Neural crest cell (in vitro differentiated cells): ENCODE measurements at places on chromosomes 5 and 9. TPM values are rescaled to one million over a fixed set of nuclear protein-coding genes. Genes with fewer than 3 reads are reported as not detected.

DNA sequence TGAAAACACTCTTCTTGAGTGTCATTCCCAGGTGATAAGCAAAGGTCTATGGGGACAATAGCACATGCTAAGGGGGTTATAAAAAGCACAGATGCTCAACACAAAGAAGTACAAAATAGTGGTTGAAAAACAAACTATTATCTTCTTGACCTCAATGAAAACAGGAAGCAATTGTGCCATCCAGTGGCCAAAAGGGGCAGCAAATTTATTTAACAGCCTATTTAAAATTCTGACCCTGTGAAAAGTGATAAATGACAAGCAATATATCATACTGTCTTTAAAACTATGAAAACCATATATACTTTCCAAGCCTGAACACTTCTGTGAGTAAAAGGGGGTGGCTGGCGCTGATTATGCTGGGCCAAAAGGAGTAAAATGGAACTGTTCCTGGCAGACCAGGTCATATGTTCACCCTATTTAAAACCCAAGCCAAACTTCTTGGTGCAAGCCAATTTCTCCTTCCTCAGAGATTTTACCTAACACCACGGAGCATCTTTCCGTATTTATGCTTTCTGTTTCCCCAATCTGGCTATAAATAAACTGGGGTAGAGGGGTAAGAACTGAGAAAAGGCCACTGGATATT, 29.7 kb downstream of the TEX10 start:
- peak; percentile 44 for DNase-seq

GRCh38 chr5:76331126-76331525, 72.0 kb upstream of the IQGAP2 start:
- DNase-seq = no peak

DNA sequence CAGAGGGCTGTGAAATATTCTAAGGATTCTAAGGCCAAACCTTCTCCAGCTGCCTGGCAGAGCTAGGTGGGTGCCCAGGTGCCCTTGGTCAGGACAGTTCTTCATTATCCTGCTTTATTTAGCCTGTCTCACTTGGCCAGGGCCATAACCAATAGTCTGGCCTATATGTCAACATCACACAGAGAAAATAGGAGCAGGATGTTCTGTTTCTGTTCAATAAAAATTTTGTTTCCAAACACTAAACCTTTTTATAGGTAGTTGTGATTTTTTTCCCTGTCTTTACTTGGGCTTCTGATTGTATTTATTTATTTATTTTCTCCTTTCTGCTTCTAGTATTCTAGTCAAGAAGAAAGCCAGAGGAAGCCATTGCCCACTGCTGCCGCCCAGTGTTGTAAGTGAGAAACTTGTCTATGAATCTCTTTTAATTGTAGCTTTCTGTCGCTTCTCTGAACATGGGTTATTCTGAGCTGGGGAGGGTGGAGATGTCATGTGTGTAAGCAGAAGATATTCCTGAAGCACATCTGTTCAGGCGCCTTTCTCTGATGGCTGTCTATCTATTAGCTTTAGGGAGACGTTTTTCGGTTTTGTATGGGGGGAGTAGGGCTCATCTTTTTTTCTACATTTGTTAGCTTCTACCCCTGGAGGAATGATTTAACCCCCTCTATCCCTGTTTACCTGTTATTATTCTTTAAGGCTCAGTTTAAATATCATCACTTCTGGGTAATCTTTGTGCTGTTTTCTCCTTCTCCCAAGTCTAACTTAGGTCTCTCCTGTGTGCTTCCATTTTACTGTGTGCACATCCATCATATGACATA, 97.1 kb downstream of the UNC13B start:
- peak; percentile 51 for DNase-seq

- DNase-seq = no peak
These were observed 1045.2 kb downstream of the CDH12 start for GRCh38 chr5:21807953-21808352.

DNA sequence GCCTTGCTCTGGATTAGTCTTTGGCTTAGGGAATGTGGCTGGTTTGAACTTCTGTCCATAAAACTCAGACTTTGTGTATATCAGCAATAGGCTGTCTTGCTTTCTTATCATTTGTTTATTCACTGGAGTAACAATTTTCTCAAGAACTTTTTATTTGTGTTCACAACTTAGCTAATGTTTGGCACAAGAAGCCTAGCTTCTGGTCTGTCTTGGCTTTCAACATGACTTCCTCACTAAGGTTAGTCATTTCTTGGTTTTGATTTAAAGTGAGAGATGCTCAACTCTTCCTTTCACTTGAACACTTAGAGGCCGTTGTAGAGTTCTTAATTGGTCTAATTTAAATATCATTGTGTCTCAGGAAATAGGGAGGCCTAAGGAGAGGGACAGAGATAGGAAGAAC, 4.9 kb downstream of the FBXO38 start:
- no peak for DNase-seq

- DNase-seq = no peak
These were observed 204.3 kb downstream of the TRIM32 start for GRCh38 chr9:116891424-116891823.

- no peak for DNase-seq
These were observed 20.7 kb downstream of the COL5A1 start for GRCh38 chr9:134662143-134662876.

DNA sequence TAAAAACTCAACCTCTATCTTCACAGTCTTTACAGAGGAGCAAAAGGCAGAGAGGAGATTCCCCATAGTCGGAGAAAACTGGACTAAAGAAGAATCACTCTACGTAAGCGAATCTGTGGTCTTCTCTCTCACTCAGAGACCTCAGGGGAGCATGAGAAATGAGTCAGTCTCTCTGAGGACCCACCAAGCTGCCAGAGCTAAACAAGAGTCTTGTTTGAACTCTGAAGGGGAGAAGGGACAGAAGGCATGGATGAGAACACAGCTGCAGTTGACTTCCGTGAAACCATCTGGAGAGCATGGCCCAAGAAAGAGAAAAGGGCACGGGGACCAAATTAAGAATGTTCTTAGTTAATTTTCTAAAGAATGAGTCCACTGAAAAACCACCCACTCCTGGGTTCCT, 12.8 kb upstream of the MAN2A1 start:
- DNase-seq = no peak

DNA sequence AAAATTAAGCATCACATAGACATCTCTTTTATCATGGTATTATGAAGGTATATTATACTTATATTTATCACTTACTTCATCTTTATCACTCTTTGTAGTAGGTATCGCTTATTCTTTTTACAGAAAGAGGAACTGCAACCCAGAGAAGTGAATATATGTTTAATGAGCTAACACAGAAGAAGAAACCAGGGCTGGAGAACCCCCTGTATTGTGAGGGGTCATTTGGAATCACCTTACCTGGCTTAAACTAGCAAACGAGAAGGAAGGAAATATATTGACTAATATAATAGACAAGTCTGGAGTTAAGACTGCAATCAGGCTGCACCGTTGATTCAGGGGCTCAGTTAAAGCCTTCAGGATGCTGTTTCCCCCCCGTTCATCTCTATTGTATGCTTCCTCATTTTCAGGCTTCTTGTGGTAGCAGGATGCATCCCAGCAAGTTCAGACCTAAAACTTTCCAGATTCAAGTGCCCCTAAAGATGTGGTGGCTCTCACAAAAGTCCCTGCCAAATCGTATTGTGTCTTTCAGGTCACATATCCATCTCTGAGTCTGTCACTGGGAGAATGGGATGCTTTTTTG, 146.4 kb downstream of the GCNT1 start:
- no peak for DNase-seq

DNA sequence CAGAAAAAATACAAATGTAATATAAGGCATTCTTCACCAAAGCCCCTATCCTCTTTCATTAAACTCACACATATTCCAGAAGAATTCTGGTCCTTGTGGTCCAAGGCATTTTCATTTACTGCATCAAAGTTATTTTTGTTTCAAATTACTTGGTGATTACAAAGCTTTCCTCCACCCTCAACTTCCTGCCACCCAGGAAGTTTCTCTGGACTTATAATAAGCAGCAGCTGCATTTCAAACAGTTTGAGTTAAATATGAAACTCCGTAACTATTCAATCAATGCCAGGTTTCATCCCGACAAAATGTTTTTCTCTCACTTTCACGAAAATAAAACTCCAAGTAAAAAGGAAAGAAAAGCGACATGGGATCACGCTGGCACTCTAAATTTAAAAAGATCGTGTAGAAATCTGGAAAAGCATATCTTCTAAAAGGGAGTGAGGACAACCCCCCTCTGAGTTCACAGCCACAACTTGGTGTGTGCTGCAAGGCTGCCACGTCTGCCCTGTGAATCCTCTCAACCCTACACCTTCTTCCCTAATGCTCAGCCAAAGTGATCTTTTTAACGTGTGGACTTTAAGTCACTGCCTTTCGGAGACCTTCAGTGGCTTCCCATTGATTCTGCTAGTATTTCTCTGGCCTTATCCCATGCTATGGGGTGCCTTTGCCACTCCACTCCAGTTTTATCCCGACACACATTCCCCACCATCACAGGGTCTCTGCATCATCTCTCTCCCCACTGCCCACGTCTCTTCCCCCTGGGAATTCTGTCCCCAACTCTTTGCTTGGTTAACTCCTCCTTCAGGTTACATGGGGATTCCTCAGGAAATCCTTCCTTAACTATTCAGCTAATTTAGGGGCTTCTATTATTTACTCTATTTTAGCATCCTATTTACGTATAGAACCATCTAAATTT, 91.1 kb upstream of the CER1 start:
- DNase-seq = no peak

GRCh38 chr5:83503662-83504061, 32.1 kb downstream of the VCAN start:
- DNase-seq = no peak

GRCh38 chr9:20980832-20981455, 50.5 kb downstream of the HACD4 start:
- no peak for DNase-seq

DNA sequence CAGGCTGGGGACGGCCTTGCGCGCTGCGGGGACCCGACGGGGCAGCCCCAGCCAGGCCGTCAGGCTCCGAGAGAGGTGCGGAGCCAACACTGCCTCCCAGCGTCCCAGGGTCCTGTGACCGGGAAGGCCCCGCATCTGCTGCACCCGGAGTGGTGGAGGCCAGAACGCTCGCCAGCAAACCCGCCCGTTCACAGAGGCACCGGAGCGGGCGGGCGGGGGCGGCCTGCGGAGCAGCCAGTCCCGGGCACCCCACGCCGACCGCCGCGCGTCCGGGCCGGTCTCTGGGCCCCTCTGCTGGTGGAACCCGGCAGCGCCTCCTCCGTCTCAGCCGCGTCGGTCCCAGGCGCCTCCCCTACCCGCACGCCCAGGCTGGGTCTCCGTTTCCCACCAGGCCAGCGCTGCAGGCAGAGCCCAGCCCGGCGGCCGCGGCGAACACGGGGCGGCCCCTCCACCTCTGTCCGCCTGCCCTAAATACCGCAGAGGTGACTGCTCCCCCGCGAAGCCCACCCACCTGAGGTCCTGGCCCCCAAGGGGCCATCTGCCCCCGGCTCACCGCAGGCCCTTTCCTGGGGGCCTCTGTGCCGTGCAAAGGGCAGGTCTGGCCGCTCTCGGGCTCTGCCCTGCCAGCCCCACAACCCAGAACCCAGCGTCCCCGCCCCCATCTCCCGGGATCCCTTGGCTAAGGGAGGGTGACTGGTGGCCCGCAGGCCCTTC, 15.9 kb downstream of the EXD3 start:
- DNase-seq = peak; percentile 77

DNA sequence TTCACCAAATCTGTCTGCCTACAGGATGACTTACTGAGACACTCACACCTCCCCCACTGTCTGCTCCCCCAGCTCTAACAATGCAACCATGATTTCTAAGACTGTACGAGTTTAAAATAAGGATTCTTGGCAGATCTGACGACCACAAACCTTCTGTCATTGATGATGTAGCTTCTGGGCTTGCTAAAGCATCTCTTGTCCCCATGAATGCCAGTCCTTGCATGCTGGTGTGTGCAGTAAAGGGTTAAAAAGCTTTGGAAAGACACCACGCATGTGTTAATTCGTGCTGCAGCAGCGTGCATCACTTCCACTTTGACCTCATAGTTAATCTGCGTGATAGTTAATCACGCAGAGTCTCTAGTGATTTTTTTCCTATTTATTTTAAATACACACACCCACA, 411 bp upstream of the GABRG2 start:
- no peak for DNase-seq

- no peak for DNase-seq
These were observed 369.6 kb downstream of the IRX2 start for GRCh38 chr5:2381861-2382260.

- no peak for DNase-seq
These were observed 14.7 kb upstream of the OMD start for GRCh38 chr9:92438900-92439526.

GRCh38 chr9:13436591-13436990, 157.1 kb upstream of the MPDZ start:
- DNase-seq = no peak

The KCNV2 gene
- not detected in 2 replicates for total RNA-seq

The SUSD3 gene
- 0.27 TPM in 1 of 2 replicates, not detected in the other for total RNA-seq

The FRMD3 gene
- 1.4 and 2.3 TPM in 2 replicates for total RNA-seq

The NR5A1 gene
- 0.35 and 0.50 TPM in 2 replicates for total RNA-seq

The BAAT gene
- 0.16 and 0.30 TPM in 2 replicates for total RNA-seq

The ANKDD1B gene
- total RNA-seq = 0.20 and 0.28 TPM in 2 replicates

The RNF183 gene
- total RNA-seq = not detected in 2 replicates

The TOPORS gene
- total RNA-seq = 20.8 and 21.0 TPM in 2 replicates
